ENCODE measurements at places on chromosomes 1 and 21.
A peak's percentile ranks its signal among the peaks of the same experiment; 100 is the strongest.

DNA sequence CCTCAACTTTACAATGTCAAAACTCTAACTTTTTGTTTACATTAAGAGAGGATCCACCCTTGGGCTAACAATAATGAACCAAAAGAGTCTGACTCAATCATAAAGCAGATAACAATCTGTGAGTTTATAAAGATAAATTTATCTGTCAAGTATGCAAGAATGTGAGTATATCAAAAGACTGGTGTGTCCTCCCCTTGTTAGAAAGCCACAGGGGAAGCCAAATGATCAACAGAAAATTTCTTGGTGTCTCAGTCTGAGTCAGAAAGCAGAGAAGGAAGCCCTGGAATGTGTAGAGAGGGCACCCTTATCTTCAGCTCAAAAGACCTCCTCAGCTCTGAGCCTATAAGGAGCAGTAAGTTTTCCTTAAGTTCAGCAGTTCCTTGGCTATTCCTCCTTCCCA, 13.9 kb upstream of the PDIK1L start:
- DNase-seq, result no peak

DNA sequence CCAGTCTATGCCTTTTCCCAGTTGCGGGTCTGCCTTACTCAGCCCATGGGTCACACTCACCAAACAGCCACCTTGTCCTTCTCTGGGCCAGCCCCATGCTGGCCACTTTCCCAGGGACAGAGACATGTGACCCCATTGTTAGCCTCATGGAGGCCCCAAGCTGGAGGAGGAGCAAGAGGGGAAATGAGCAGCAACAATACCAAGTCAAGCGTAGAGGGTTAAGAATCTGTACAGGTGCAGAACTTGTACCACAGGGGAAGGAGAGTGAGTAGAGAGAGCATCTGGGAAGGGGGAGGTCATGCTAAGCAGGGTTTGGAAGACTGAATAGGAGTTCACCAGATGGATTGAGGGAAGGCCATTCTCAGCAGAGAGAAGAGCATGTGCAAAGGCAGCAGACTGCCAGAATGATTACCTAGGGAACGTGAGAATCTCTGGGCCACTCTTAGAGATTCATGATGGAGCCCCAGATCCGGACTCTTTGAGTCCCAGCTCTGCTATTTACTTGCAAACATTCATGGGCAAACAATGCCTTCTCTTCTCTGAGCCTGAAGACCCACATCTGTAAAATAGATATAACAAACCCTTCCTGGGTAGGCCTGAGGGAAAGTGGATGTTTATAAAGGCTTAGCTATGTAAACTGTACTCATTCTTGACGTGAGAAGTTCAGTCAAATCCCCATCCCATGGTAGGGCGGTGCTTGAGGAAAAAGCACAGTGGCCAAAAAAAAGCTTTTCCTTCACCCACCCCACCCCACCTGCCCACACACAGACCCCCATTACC, 2.8 kb upstream of the SLC2A1 start:
- no peak for DNase-seq

DNA sequence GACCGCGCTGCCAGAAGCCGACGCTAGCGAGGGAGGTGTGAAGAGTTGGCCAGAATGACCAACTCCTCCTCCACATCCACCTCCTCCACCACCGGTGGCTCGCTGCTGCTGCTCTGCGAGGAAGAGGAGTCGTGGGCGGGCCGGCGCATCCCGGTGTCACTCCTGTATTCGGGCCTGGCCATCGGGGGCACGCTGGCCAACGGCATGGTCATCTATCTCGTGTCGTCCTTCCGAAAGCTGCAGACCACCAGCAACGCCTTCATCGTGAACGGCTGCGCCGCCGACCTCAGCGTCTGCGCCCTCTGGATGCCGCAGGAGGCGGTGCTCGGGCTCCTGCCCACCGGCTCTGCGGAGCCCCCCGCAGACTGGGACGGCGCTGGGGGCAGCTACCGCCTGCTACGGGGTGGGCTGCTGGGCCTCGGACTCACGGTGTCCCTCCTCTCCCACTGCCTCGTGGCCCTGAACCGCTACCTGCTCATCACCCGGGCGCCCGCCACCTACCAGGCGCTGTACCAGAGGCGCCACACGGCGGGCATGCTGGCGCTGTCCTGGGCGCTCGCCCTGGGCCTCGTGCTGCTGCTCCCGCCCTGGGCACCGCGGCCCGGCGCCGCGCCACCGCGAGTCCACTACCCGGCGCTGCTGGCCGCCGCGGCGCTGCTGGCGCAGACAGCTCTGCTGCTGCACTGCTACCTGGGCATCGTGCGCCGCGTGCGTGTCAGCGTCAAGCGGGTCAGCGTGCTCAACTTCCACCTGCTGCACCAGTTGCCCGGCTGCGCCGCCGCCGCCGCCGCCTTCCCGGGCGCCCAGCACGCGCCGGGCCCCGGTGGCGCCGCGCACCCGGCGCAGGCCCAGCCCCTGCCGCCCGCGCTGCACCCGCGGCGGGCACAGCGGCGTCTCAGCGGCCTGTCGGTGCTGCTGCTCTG, 1.2 kb downstream of the GPR88 start:
- DNase-seq, result peak; percentile 16

DNA sequence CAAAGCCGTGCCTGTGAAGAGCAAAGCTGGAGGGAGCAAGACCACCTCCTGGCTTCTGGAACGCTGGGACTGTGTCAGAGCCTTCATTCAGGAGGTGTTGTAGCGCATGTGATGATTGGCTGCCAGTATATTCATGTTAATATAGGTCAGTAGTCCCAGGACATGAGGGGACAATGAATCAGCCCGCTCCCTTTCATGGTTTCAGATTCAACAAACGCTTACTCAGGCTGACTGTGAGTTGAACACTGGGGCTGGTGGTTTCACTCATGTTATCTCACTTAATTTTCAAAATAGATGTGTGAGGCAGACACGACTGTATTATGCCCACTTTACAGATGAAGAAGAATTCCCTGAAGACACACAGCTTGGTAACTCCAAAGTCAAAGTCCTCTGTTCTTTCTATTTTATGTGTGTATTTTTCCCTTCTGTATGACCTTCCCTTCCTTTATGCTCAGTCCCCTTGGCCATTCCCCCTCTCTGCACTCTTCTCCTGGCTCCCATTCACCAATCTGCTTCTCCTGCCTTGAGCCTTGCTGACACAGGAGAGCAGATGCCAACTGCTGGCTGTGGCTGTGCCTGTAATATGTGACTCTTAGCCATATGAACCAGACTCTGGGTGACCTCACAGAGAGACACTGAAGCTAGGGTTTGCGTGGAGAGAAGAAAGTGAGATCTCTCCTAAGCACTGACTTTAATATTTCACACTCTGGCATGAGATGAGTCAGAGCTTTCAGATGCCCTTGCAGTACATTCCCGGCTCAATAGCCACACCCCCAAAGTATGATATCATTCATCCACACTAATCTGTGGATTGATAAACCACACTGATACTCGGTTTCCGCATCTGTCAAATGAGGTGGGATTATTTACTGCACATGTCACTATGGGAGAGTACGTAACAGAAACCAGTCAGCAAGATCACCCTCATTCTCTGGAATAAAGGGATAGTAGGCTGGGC, 31.4 kb upstream of the KIRREL1 start:
- no peak for DNase-seq

- no peak for DNase-seq
These were observed 18.6 kb upstream of the TMPRSS2 start for GRCh38 chr21:41526478-41527087.

- no peak for DNase-seq
These were observed 15.6 kb downstream of the SLC26A9 start for GRCh38 chr1:205927676-205928075.

DNA sequence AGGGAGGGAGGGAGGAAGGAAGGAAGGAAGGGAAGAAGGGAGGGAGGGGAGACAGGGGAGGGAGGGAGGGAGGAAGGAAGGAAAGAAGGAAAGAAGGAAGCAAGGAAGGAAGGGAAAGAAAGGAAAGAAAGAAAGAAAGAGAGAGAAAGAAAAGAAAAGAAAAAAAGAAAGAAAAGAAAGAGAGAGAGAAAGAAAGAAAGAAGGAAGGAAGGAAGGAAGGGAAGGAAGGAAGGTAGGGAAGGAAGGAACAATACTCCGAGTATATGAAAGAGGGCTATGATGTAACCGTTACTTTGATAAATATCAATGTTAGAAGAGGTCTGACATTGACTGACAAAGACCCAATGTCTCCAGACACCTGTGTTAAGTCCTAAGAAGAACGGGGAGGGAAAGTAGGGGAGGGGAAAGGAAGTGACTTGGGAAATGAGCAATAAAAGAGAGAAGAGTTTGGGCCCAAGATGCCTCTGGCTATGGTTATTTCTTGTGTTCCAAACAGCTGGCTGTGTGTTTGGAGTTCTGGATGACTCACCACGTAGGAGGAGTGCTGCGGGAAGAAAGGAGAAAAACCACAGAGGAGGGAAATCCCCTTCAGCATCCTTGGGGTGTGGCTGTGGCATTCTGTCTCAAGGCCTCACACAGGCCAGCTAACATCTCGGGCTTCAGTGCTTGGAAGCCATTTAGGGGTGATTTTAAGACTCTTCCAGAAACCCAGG, 37.0 kb upstream of the RXRG start:
- DNase-seq, result no peak

- DNase-seq, result no peak
These were observed 71.0 kb downstream of the HIVEP3 start for GRCh38 chr1:41847733-41848132.

- DNase-seq, result no peak
These were observed 262.8 kb upstream of the VAMP3 start for GRCh38 chr1:7508052-7508933.

DNA sequence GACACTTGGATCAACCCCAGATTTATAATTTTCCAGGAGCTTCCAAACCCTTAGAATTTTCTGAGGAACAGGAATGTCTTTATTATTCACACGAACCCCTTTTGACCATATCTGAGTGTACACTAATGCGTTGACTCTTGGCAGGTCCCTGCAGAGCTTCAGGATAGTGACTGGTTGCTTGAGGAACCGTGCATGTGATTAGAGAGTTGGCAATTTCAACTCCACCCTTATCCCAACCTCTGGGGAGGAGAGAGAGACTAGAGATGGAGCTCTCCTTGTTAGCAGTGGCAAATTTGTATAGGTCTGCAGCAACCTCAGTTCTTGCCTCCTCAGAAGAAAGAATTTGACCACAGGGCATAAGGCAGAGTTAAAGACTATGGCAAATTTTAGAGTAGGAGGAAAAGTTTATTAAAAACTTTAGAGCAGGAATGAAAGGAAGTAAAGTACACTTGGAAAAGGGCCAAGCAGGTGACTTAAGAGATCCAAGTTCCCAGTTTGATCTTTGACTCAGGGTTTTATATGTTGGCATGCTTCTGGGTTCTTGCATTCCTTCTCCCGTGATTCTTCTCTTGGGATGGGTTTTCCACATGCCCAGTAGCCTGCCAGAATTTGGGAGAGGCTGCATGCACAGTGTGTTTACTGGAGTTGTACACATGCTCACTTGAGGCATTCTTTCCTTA, 93.8 kb upstream of the ETV3 start:
- no peak for DNase-seq

All from stimulated activated CD8-positive, alpha-beta memory T cell treated with anti-CD3 and anti-CD28 coated beads, Interleukin-15, amount 100 ng/mL, for 24 hours (primary cell).